ENCODE measurements at places on chromosomes 6 and 20.
A peak's percentile ranks its signal among the peaks of the same experiment; 100 is the strongest.

DNA sequence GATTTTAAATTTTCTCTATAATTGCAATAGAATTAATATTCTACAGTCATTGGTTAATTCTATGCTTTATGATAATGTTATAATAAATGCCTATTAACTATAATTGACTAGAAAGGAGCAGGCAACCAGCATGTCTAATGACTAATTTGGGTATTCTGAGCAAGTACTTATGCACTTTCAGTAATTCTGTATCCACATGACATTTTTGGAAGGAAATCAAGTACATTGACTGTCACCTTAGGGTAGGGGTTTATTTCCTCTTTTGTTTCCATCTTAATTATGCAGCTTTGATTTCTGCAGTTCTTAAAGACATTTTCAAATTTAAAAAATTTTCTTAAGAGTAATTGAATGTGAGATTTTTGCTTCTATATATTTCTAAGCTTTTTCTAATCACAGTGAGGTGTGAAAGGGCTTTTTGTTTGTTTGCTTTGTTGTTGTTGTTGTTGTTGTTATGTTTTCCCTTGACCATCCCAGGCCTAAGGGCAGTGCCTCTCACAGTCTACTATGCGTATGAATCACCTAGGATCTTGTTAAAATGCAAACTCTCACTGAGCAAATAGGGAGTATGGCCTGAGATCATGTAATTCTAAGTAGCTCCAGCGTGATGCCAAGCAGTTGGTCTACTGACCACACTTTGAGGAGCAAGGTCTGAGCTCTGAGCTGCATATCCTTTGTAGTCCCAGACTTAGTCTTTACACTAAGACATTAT, 467.1 kb upstream of the RNF217 start:
- H3K27me3 ChIP-seq: no peaks in the 10 kb centered on the region
- H3K4me3 ChIP-seq: no peak overlapping the region
- no peak for DNase-seq
- H3K4me1 ChIP-seq: no peaks in the 10 kb centered on the region
- H3K27ac ChIP-seq: no peak overlapping the region
- H3K36me3 ChIP-seq: no peaks in the 10 kb centered on the region

DNA sequence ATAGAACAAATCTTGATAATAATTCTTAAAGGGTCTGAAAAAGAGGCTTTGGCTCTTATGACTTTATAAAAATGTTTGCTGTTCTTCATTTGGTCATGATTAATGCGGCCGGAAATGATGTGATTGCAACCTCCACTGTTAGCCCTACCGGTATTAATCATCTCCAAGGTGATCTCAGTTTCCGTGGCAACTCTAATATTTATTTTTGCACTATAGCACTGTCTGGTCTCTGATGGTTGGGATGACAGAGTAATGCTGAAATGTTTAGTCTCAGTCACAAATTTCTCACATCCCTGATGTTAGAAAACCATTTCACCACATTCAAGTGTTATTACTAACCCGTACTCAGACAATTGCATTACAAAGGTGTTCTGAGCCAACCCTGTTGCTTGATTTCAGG, 87.4 kb downstream of the TMEM200A start:
- no peak overlapping the region for H3K27ac ChIP-seq
- no peaks in the 10 kb centered on the region for H3K4me1 ChIP-seq
- no peak for DNase-seq

- no peaks in the 10 kb centered on the region for H3K27me3 ChIP-seq
- DNase-seq: no peak
- no peak overlapping the region for H3K4me3 ChIP-seq
- no peaks in the 10 kb centered on the region for H3K36me3 ChIP-seq
- no peak overlapping the region for H3K27ac ChIP-seq
- H3K4me1 ChIP-seq: no peaks in the 10 kb centered on the region
Measured at GRCh38 chr6:165931675-165932074, 236.0 kb downstream of the TBXT start.

DNA sequence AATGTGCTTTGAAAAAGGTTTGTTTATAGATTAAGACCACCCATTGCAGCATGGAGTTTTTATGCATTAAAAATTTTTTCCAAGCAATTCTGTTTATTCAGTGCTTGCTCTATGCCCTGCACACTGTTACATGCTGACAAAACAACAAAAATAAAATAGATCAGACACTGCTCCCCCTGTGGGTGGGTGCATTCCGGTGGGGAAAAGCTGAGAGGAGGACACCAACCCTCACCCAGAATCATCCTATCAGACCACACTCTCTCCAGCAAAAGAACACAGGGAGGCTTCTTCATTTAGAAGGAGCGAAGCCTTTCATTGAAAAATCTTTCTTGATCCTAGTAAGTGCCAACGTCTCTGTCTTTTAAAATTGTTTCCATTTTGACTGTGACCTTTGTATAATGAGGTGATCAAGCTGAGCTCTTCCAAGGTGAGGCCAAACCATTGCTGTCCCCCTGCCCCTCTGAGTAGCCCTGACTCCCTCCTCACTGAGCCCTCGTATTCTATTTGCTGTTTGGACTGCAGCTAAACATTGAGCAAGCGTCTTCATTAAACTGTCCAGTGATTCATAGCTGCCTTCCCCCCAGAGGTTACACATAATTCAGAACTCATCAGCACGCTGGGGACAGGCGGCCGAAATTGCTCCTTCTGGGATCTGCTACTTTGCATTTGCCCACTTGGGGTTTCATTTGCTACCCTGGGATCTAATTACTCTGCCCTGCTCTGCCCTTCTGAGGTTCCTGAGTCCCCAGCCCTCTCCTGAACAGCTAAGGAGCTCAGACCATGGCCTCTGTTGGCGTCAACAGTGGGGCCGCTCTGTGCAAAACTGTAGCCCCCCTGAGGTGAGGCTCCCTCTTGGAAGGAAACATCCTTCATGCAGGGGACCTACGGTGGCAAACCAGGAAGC, 102.4 kb downstream of the F13A1 start:
- no peaks in the 10 kb centered on the region for H3K36me3 ChIP-seq
- no peaks in the 10 kb centered on the region for H3K4me1 ChIP-seq
- peaks cover 3% of the 10 kb centered on the region for H3K27me3 ChIP-seq
- no peak overlapping the region for H3K27ac ChIP-seq
- H3K4me3 ChIP-seq: no peak overlapping the region
- no peak for DNase-seq

- H3K27ac ChIP-seq: no peak overlapping the region
- DNase-seq: no peak
- no peak overlapping the region for H3K4me3 ChIP-seq
- no peaks in the 10 kb centered on the region for H3K36me3 ChIP-seq
Measured at GRCh38 chr6:112266331-112266730, 12.0 kb upstream of the LAMA4 start.

- H3K36me3 ChIP-seq: no peaks in the 10 kb centered on the region
- peaks cover 48% of the 10 kb centered on the region for H3K27me3 ChIP-seq
- H3K4me3 ChIP-seq: no peak overlapping the region
- peaks cover 15% of the 10 kb centered on the region for H3K4me1 ChIP-seq
- no peak overlapping the region for H3K27ac ChIP-seq
Measured at GRCh38 chr6:26611599-26611998, 14.8 kb downstream of the ABT1 start.

DNA sequence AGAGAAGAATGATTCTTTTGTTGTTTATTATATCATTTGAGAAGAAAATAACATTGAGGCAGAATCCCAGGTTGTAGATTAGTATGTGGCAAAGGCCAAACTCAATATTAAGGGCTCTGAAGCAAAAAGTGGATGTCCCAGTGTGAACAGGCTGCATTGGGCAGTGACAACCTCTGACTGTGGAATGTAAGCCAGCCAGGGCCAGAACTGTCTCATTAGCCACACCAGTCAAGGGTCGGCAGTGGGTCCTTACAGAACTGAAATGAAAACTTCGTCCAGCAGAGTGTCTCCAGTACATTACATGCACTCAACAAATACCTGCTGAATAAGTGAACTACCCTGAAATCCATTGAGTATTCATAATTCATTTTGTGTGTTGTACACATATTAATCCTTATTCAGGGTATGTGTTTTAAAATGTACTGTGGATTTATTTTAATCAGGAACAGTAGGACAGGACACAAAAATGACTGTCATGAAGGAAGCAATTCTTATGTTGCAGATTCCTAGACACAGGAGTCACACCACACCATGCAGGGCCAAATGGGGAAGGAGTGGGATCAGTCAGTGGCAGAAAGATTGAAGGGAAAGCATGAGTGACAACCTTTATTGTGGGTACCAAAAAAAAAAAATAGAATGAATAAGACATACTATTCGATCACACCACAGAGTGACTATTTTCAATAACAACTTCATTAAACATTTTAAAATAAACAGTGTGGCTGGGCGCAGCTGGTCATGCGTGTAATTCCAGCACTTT, 64.9 kb upstream of the UTRN start:
- no peak overlapping the region for H3K4me3 ChIP-seq
- H3K27ac ChIP-seq: no peak overlapping the region
- H3K4me1 ChIP-seq: peaks cover 30% of the 10 kb centered on the region
- peaks cover 4% of the 10 kb centered on the region for H3K27me3 ChIP-seq
- no peak for DNase-seq
- peaks cover 2% of the 10 kb centered on the region for H3K36me3 ChIP-seq

- no peaks in the 10 kb centered on the region for H3K27me3 ChIP-seq
- no peak overlapping the region for H3K27ac ChIP-seq
- H3K4me1 ChIP-seq: no peaks in the 10 kb centered on the region
- no peak overlapping the region for H3K4me3 ChIP-seq
- DNase-seq: no peak
- peaks cover 21% of the 10 kb centered on the region for H3K36me3 ChIP-seq
Measured at GRCh38 chr6:99458319-99458718, 33.2 kb upstream of the PNISR start.

DNA sequence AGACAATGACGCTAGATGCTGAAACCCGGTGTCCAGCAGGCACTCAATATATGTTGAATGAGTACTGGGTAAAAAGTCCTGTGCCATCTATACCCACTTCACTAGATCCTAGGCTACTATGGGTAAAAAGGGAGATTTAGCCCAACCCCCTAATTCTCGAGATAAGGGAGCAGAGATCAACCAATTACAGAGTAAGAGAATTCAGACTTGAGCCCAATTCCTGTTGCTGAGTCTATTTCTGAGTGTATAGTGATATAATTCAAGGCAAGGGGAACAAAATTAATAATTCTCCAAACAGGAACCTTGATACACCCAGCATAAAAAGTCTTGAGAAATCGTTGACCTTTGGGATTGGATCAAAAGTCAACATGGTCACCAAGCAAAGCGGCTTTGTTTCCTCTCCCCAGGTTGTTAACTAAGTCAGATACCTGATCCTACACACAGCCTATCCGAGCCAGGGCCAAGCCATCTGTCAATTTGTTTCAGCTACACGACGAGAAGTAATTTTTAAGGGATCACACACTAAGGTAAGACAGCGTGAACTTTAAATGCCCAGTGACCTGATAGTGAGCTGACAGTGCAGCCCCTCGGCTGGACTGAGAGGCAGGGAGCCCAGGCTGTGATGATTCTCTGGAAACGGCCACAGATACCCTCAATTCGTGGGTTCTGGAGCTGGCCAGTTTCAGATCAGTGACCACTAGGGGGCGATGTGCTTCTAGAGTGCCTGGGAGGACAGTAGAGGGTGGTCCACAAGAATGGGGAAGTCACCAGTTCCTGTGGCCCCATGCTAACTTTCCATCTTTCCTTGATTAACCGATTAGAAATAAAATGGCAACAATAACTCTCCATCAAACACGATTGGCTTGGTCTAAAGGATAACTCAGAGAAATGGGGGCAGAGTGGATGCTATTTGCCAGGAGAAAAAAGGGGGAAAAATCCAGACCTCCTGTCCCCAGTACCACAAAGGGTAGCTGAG, 46.2 kb downstream of the SLC22A23 start:
- no peaks in the 10 kb centered on the region for H3K36me3 ChIP-seq
- H3K27me3 ChIP-seq: peaks cover 2% of the 10 kb centered on the region
- H3K4me1 ChIP-seq: peaks cover 5% of the 10 kb centered on the region
- no peak overlapping the region for H3K4me3 ChIP-seq

DNA sequence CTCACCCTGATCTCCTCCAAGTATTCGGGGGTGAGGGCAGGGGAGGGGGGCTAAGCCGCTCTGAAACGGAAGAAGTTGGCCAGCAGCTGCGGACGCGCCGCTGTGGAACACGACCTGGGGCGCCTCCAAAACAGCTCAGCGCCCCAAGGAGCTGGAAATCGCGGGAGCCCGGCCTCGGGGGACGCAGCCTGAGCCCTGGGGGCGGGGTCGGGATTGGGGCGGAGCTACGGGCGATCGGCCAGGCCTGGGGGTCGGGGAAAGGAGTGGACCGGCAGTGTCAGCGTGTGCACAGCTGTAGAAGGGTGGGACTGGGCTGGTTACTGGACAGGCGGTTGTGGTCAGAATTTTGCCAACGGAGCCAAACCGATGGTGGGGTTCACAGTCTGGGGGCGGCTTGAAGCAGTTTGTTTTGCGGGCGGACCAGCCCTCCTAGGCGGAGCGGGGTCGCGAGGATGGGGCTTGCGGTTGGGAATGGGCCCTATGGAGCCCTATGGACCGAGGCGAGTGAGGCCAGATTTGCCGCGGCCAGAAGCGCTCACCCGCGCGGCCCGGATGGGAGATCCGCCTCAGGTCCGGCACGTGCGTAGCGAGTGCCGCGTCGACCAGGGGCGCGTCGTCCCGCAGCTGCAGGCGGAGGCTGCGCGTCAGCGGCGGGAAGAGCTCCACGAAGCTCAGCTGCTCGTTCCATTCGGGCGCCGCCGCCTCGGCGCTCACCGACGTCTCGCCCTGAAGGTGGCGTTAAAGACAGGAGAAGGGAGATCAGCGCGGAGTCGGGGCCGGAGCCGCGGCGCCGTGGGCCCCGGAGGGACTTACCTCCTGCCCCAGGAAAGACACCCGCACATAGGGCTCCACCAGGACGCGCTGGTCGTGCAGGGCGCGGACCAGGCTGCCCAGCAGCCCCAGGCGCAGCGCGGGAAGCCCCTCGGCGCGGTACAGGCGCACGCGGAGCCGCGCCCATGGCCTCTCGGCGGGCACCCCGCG, 14.3 kb upstream of the SPAG4 start:
- H3K27ac ChIP-seq: peak overlapping the region; percentile 63
- peaks cover 9% of the 10 kb centered on the region for H3K4me1 ChIP-seq
- peaks cover 2% of the 10 kb centered on the region for H3K36me3 ChIP-seq
- peak; percentile 95 for DNase-seq
- peaks cover 61% of the 10 kb centered on the region for H3K27me3 ChIP-seq

DNA sequence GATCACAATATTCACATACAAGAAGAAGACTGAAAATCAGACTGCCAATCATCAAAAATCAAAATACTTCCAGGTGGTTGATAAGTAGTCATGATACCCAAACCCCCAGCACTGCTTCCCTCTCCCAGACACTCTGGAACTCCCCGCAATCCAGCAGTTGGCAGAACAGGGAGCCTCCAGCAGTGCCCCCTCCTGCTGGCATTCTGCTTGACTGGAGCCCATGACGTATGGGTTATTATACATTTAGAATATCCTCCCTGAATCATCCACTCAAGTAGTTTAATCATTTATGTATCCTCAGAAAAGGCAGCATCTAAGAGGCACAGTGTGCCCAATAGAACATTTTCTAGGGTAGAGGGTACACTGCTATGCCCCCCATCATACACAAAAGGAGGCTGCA, 9.3 kb upstream of the OGFRL1 start:
- H3K27ac ChIP-seq: no peak overlapping the region
- H3K36me3 ChIP-seq: no peaks in the 10 kb centered on the region
- peaks cover 13% of the 10 kb centered on the region for H3K27me3 ChIP-seq
- H3K4me1 ChIP-seq: no peaks in the 10 kb centered on the region
- H3K4me3 ChIP-seq: no peak overlapping the region
- DNase-seq: no peak

All from activated CD4-positive, alpha-beta T cell treated with anti-CD3 and anti-CD28 coated beads, Interleukin-2, amount 10 ng/mL, durations not matched to agents 24 days and 14 days (primary cell).